ENCODE measurements at places on chromosomes 6 and 20.
A peak's percentile ranks its signal among the peaks of the same experiment; 100 is the strongest.

DNA sequence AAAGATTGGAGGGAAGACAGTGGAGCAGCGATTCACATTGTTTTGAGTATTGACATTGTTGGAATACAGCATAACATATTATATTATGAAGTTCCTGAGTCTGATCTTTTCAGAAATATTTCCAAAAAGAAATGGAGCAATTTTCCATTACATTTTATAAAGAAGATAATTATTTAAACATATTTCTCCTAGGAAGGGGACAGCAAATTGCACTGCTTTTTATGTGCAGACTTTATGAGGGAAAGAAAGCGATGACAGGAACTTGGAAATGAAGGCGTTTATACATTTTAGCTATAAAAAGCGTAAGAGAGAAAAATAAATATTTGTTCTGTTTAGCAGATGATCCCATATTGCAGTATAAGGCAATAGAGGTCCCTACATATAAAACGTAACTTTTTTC lies 117.0 kb upstream of the EDN1 start:
- no peak for DNase-seq

- no peak for DNase-seq
Measured at GRCh38 chr6:80460257-80460865, 353.9 kb downstream of the BCKDHB start.

- DNase-seq, result no peak
Measured at GRCh38 chr20:59176812-59177211, 13.2 kb downstream of the ZNF831 start.

- no peak for DNase-seq
Measured at GRCh38 chr6:162092816-162093502, 634.6 kb downstream of the PRKN start.

DNA sequence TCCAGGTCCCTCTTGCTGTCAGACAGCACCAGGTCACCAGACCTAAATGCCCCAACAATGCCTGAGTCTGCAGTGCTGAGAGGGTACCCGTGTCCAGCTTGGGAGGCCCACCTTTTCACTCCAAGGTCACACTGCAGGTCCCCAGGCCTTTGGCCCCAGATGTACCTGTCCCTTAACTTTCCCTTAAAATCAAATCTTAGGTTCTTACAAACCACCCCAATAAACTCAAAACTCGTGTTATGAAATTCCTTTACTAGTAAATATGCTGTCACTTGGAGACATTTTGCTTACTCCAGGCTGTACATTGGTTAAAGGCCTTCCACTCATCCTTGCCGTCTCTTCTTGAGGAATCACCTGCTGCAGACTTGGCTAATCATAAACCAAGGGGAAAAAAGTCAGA lies 165.7 kb upstream of the RREB1 start:
- no peak for DNase-seq

GRCh38 chr20:32907886-32908285 lies 49.2 kb downstream of the EFCAB8 start:
- DNase-seq, result no peak

GRCh38 chr20:46455729-46456128 lies 49.3 kb upstream of the ELMO2 start:
- no peak for DNase-seq

- no peak for DNase-seq
Measured at GRCh38 chr6:146961831-146962230, 242.4 kb upstream of the STXBP5 start.

DNA sequence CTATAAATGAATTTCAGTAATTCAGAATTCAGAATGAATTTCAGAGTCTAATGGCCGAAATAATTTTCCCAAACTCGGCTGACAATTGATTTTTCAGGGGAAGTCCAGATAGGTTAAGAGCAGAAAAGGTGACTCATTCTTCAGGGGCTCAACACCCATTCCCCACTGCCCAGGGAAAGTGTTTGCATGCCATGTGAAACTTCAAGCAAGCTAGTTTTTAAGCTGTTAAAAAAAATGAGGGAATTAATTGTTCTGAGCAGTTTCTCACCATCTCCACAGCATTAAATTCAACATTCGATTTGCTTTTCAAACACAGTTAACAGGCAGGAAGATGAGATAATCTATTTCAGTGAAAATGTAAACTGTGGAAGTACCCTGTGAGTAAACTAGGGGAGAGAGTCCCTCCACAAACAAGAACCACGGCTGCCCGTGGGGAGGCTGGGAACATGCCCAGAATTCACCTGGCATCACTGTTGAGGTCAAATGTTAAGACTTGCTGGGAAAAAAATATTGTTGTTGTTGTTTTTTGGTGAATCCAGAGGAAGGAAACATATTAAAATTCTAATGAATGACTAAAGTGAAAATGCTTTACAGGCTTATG lies 650.8 kb upstream of the AGPAT4 start:
- DNase-seq, result no peak

DNA sequence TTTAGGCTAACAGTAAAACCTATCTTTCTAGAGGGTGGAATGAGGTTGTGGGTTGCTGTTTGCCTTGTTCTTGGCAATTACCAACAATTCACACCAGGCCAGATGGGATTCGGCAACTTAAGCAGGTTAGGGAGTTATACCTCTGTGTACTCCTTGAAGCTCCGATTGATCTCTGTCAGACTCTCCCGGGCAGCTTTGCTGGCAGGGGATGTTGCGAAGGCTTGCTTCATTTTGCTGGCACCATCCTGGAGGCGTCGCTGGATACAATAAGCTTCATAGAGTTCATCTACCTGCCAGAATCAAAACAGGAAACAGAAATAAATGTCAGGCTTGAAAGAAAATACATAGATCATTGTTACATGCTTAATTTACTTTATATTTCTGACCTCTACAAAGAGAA lies 66.4 kb upstream of the ARMH2 start:
- no peak for DNase-seq

- no peak for DNase-seq
Measured at GRCh38 chr20:42587427-42587826, 602.3 kb downstream of the PTPRT start.

DNA sequence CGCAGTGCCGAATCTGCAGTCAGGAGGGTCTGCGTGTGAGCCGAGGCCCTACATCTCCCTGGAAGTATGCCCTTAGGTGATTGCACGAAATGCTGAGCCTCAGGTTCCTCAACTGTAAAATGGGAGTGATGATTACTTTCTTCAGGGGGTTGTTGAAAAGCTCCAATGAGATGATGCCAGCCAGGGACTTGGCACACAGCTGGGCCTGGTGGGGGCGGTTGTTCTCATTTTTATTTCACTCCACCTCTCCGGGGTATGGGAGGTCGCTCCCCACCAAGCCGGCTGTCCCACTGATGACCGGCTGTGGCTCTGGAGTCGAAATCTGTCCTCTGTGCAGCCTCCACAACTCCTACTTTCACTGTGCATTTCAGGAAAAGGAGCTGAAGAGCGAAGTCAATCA lies 8.1 kb downstream of the PCK1 start:
- no peak for DNase-seq

GRCh38 chr6:27136077-27136644 lies 111.3 kb upstream of the PRSS16 start:
- DNase-seq, result no peak

- peak; percentile 54 for DNase-seq
Measured at GRCh38 chr20:3786126-3786484, 435 bp downstream of the CENPB start.

- peak; percentile 29 for DNase-seq
Measured at GRCh38 chr20:32971703-32972161, 32.5 kb downstream of the SUN5 start.

DNA sequence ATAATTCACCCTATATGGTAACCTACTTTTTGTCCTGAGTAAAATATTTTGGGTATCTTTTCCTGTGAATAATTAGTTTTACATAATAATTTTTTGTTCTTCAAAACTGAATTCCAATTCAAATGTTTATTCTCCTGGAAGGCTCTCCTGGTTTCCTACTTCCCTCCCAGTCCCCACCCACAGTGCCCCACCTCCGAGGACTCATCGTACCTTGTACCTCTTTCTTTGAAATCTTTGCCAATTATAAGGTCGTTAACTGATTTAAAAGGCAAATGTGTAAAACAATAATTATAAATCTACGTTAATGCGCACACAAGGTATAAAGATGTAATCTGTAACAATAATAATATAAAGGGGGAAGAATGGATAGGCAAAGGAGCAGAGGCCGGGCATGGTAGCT lies 40.5 kb upstream of the VEGFA start:
- no peak for DNase-seq

DNA sequence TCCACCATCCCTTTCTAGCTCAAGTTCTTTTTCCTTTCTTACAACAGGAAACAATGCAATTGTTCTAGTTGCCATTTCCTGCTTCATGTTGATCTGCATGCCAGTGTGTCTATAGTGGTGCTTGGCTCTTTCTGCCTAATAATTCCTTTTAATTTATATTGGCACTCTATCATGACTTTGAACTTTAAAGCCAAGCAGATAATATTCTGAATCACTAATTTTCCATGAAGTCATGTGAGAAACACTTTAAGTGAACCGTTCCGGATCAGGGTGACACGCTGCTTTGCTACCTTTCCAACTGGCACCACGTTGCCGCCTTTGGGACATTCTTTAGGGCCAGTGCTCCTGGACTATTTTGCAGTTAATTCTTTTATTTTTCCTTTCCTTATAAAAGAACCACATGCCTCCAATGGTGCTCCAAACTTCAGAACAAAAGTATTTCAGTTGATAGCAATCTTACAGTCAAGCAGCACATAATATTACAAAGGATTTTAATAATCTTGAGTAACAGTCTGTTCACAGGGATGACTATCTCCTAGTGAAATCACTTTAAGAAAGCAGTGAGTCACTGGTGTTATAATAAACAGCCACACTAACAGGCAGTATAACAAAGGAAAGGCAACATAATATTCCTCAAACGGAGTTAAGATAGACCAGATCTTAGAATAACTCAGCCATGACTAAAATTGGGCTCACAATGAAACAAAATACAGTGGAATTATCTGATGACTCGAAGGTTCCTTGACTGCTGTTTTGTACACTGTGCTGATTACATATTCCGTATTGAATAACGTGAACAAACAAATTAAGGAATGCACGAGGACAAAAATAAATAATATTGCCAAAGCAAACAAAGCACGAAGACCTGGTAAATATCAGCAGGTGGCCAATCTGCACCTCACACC lies 19.0 kb upstream of the BLOC1S5 start:
- no peak for DNase-seq

DNA sequence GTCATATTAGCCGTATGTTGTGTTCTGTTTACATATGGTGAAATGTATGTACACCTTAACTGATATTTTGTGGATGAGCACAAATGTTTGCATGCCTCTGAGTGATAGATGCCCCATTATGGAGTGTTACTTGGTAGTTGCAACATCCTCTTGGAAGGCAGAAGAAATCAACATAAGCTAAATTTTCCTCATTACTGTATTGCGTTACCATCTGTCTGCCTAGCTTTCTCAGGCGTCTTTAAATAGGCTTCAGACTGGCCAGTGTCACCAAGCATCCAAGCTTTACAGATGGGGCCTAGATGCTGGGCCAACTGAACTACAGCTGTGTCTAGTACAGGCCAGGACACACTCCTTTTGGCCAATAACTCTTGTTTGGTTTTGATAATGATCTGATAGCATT lies 250.6 kb downstream of the SAMD5 start:
- DNase-seq, result no peak

DNA sequence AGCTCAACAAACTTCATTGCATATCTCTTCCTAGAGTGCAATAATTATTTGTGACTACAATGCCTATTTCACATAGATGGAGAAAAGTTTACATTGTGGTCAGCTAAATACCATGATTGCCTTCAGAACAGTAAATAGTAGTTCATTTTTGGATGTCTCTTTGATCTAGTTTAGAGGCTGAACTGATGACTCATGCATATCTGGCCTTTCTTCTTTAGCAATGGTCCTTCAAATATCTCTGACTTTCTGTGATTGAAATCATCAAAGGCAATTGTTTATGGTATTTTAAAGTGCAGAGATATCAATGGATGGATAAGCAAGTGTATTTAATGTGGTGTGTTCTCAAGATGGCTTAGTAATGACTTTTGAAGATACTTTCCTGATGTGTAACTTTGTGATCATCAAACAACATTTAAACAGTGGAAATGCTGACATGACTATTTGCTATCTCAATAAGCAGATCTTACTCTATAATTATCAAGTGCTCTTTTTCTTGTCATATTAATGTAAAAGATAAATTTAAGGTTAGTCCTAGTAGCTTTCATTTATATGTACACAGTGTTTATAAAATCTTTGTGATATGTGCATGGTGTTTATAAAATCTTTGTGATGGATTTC lies 523.7 kb upstream of the SLC35B3 start:
- DNase-seq, result no peak

- DNase-seq, result no peak
Measured at GRCh38 chr6:11711984-11712711, 66.5 kb downstream of the ADTRP start.

- no peak for DNase-seq
Measured at GRCh38 chr6:40666530-40666929, 79.4 kb upstream of the LRFN2 start.

GRCh38 chr6:63114610-63115211 lies 96.6 kb upstream of the FKBP1C start:
- DNase-seq, result no peak

- DNase-seq, result no peak
Measured at GRCh38 chr6:129212081-129212480, 329.1 kb downstream of the LAMA2 start.

Data from activated naive CD8-positive, alpha-beta T cell treated with anti-CD3 and anti-CD28 coated beads, Interleukin-2, amount 50 U/mL, for 24 hours (primary cell).